NCI-H2029 (cell line): ENCODE measurements at places on chromosomes 16 and 17.

DNA sequence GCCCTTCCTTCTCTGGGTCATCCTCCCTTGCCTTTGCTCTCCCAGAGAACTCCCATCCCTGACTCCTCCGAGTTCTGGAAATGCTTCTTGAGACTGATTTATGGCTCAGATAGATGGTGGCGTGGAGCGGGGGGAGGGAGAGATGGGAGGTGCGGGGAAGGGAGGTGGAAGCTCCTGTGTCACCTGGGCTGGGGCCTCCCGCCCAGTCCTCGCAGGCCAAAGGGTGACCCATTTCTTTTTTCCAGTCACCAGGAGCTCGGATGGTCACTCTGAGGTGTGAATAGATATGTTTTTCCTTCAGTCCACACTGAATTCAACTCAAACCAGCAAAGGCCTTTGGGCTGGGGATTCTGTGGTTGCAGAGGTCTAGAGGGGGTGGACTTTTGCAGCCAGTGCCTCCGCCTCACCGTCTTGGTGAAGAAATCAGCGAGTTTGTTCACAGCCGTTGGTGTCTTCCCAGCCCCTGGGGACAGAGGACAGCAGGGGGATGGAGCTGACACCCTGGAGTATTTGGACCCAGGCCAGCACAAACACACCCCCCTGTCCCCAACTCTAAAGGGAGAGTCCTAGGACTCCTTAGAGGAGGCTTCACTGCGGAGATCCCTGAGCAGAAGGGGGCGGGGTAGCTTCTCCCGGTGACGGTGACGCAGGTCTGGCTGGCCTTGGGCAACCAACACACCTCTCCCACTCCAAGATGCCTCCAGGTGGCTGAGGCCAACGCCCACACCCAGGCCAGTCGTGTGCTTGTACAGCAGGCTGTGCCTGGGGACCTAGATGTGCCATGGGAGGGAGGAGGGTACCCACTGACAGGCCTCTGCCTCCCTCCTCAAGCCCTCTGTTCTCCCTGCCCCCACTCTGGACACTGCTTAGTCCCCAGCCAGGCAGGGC lies 80.6 kb downstream of the AMFR start:
- DNase-seq, result no peak

DNA sequence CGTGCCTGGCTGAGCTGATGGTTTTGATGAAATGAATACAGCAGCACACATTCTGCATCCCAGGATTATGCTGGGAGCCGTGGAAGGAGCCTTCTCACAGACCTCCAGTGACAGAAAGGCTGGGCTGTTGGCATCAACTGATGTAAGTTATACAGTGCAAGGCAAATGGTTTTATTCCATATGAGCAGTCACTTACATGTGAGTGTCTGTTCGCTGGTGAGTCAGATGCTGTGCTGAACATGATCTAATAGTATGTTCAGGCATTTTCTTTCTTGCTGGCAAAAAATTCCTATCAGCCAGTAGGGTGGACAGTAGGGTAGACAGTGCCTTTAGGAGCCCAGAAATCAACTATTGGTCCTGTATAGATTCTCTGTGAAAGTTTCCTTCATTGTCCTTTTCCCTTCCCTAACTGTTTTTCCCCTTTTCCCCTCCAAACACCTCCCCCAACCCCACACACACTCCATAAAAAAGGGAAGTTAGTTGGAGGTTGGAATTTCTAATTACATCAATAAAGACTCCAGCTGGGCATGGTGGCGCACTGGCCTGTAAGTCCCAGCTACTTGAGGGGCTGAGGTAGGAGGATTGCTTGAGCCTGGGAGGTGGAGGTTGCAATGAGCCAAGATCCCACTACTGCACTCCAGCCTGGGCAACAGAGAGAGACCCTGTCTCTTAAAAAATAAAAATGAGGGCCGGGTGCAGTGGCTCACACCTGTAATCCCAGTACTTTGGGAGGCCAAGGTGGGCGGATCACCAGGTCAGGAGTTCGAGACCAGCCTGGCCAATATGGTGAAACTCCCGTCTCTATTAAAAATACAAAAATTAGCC lies 36.2 kb downstream of the LDHD start:
- no peak for DNase-seq

DNA sequence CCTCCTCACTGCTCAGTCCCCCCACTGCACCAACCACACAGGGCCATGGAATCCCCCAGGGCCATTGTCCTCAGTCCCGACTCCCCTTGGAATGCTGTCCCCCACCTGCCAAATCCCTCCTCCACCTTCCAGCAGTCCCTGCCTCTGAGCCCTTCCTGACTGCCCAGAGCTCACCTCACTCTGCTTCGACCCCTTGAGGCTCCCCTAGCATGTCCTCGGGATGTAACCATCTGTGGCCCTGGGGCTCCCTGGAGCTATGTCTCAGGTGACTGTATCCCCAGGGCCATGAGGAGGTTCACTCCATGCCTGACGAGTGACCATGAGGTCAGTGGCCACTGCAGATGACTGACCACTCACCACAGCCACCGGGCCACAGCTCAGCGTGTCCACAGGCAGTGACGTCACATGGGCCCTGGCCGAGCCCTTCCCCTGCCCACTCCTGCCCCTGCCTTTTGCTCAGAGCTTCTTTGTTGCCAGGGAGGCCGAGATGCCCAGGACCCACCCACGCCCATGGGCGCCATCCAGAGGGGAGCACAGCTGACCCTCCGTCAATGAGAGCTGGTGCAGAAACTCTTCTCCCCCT lies 7.7 kb upstream of the PIEZO1 start:
- DNase-seq, result no peak

DNA sequence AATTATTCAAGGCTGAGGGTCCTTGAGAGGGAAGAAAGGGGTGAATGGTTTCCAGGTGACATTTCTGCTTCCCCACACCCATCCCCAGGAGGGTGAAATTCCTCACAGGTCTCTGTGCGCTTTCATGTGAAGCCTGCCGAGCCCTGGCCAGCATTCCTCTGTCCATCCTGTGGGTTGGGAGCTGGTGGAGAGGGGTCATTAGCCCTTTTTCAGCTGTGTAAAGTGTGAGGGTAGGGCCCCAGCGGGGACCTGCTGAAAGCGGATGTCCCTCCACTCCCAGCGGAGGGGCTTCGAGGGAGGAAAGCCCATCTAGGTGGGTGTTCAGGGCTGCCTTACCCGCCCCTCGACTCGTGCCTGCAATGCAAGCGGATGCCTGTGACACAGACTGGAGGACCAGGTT lies 53.3 kb upstream of the DLX4 start:
- no peak for DNase-seq

DNA sequence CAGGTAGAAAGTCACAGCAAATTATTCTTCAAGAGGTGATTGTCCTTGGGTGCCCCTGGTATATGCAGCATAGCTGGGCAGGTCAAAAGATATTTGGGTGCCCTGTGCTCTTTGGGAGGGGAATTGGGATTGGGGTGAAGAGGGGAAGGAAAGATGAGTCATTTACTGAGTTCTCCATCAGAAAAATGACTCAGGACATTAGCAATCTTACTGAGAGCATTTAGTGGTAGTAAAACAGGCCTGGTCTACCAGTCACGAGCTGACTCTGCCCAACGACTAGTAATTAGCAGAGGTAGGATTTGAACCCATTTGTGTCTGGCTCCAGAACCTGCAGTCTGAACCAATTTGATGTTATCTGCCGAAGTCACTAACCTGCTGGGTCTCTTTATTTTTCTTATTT lies 6.0 kb upstream of the GRIN2A start:
- no peak for DNase-seq

- DNase-seq, result no peak
Observed at GRCh38 chr17:47267354-47267828, 13.8 kb downstream of the ITGB3 start.

DNA sequence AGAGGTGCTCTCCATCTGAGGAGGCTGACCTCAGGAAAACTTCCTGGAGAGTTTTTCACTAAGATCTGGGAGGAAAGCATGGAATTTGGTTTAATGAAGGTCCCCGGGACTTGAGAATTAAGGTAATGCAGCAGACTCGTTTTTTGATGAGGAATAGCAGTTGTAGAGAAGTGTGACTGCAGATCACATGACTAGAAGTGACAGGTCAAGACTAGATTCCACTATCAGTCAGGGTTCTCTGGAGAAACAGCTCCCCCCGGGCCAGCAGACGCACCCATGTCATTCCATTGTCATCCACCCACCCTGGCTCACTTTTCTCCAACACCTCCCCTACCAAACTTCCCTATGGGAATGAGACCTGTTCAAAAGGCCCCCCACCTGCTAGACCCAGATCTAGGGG lies 1.9 kb upstream of the DHRS13 start:
- no peak for DNase-seq

DNA sequence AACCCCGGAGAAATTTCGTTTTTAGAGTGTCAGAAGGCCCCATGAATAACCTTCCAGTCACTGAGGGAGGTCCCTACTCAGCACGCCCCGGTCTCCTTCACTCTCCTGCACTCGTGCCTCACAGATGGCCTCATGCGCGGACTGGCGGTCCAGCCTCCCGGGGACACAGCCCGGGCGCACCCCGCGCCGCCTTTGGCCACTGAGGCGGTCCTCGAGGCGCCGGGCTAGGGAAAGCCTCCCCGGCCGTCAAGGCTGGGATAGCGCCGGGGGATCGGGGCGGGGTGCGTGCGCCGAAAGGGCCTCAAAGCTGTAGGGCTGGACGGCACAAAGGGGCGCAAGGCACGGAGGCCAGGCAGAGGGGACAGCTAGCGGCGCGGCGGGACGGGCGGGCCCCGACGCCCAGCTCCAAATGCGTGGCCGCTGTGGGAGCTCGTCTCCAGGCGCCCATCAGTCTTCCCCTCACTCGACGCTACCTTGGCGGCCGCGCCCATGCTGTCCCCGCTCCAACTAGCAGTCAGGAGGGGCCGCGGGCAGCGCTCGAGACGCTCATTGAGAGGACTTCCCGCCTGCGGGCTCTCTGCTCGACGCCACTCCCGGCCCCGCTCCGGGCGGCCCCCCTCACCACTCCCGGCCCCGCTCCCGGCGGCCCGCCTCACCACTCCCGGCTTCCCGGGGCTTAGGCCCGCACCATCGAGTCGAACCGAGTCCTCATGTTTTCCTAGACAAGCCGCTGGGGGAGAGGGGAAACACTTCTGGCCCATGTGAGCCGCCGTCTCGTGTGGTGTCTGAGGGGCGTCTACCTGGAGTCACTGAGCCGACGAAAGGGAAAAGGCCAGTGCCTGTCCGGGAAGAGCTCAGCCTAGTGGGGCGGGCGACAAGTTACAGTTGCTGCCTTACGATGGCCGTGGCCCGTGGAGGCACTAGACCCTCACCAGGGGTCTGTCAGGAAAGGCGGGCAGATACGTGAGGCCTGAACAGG lies at the start of gene USP6:
USP6 (plus strand) TSS at position 360 of the 979 bp plus-strand sequence. CDS start 14,336 bp downstream, outside the sequence.
- DNase-seq, result no peak

DNA sequence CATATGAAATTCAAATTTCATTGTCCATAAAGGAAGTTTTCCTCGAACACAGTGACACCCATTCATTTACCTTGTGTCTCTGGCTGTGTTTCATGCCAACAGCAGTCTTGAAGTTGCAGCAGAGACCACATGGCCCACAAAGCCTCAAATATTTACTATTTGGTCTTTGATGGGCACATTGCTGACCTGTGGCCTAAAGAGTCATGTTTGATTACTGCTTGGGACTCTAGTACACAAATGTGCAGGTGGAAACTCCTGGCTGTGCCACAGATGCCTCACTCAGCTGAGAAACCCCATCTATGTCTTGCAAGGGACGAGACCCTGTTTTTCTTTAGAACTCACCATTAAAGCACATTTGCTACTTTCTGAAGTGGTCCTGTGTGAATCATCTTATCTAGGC lies 76.7 kb downstream of the SLC6A2 start:
- no peak for DNase-seq

DNA sequence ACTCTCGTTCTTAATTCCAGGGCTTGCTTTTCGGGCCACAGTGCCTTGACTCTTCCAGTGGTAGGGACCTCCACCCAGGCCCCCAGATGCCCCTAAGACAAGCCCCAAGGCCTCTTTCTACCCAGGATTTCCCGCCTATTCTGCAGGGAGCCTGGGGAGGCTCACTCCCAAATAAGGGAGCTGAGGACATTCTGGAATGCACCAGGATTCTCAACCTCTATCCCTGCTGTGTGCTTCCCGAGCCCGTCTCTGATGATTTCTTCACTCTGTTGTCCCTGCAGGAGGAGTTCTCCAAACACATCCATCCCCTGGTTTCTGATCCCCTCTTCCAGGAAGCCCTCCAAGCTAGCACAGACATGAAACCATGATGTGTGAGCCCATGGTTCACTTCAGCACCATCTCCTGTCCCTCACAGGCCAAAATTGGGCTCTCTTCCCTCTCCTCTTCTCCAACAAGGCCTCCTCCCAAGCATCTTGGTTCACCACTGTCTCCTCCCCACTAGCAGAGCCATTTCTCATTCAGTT lies 255.9 kb downstream of the KATNIP start:
- no peak for DNase-seq

- DNase-seq, result no peak
Observed at GRCh38 chr16:56352351-56353053, 72.8 kb downstream of the AMFR start.

DNA sequence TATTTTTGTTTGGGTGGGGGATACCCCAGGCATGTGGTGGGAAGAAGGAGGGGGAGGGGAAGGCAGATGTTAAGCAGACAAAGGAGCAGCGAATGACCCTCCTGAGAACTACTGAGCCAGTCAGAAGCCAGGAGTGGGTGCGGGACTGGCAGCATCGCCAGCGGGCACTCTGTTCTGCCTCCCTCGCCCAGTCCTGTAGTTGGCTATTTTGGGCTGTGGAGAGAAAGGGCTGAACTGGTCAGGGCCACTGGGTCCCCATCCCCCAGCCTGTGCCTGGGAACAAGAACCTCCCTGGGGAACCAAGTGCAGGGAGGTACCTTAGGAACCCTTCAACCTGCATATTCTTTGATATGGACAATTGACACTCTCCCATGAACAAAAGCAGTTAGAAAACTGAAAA lies 6.4 kb downstream of the LRRC3C start:
- no peak for DNase-seq
